Left colon (tissue), 2 donors: ENCODE measurements at places on chromosomes 12 and 14.

DNA sequence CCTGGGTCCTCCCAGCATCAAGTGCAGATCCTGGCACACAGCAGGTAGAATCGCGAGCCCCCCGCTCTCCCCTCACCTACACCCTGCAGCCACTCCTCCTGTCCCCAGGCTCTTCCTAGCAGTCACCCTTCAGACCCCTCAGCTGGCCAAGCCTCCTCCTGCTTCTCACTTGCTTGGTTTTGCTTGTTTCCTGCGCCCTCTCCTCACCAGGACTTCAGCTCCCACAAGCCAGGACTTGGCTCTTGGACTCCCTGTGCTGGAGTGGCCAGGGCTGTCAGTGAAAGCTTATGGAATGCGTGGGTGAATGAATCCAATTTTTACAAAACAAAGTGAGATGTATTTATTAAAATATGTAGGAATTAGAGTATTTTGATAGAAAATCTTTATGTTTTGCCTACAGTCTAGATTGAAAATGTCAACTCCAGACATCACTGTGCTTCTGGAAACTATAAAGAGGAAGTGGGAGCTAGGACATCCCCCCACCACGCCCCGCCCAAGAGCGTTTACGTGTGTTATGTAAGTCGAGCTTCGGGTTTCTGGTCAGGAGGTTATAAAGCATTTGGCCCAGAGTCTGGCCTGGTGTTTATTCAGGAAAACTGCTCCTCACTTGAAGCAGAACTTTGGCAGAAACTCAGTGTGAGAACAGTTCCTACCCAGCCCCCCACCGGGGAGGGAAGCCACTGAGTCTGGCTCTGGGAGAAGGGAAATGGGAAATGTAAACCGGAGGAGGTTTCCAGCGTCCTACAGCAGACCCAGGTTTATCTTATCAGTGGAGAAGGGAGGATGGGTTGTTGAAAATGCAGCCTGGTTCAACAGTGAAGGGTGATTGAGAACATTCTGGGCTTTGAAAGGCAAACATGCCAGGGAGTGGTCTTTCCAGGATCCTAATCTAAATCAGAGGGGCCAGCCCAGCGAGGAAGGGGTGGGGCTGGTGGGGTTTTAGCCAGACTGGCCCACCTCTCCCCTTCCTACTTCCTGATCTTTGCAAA, 8.8 kb downstream of the ALDH2 start:
- DNase-seq, result peak; percentile 94

DNA sequence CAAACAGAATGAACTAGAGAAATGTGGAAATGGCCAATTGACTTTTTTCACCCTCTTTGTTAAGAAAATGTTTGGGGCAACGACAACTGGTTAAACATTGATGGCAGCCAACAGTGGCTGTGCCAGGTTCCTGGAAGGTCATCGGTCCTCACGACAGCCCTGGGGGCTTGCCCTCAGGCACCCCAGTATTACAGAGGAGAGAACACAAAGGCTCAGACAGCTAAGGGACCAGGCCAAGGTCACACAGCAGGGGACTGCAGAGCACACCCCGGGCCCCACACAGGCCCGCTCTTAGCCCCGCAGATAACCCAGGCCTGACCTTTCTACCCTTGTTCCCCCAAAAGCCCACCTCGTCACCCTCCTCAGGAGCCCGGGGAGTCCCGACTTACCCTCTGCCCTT, 1.3 kb downstream of the TRPV4 start:
- no peak for DNase-seq

DNA sequence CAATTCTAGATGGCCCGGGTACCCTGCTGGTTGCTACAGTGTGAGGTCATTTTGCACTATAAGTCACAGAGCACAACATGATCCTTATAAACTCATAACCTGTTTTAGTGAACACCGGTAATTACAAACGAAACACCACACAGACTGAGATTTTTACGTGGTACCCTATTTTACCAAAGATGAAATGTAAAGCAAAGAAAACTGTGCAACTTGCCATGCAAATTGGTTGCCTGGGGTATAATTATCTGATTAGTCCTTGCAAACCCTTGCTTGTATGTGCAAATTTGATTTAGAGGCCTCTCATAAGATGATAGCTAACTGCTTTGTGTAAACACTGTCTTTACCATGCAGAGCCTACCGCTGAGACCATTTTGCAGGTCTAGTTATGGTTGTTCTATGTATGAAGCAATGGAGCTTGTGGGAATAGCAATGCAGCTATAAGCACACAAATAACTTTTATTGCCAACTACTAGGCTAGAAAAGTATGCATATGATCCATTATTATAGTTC, 372.1 kb upstream of the FAR2 start:
- no peak for DNase-seq

DNA sequence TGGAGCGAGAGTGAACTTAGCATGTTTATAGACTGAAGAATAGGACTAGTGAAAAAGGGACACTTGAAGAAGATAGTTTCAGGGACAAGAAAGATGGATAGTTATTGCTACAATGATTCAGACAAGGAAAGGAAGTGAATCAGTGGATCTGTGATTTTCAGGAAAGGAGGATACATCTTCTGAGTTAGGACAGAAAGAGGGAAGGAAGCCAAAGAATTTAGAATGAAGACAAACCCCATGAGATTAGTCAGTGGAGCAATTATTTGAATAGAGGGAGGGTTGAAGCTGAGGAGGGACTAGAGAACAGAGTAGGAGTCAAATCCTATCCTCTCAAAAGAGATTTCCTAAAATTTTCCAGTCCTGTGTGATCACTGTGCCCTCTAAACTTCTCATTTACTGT, 282.7 kb downstream of the AKAP6 start:
- DNase-seq, result no peak

DNA sequence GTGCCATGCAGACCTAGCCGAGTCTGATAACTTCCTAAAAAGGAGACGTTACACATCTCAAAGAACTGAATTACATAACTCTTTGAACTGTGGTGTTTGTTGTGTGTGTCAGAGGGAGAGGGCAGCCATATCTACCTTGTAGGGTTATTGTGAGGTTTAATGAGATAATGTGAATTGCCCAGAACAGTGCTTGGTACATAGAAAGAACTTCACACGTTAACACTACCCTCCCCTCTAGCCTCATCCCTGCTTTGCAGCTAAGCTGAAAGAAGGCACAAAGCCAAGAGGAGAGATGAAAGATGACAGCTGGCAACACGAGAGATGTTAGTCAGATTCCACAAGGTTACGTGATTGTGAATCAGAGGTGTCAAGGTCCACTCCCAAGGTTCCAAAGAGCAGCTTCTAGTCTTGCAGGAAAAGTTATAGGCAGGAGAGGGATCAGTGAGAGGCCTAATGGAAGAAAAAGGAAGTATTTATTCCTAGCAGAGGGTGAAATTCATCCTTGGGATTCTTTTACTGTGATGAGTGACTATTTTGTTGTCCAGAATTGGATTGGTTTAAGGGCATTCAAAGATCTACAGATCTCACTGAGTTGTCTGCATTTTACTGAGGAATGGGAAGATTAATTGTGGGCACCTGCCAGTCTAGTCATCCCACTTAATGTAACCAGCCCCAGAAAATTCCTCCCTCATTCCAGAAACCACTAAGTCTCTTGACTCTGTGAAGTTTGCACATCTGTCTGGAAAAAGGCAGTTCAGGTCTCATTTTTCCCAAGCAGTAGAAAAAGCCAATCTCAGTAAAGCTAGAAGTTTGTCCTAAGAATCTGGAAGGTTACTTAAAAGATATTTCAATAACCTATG, 25.9 kb upstream of the WNK1 start:
- no peak for DNase-seq

GRCh38 chr12:9902539-9903228, 21.4 kb downstream of the KLRF2 start:
- DNase-seq, result no peak

DNA sequence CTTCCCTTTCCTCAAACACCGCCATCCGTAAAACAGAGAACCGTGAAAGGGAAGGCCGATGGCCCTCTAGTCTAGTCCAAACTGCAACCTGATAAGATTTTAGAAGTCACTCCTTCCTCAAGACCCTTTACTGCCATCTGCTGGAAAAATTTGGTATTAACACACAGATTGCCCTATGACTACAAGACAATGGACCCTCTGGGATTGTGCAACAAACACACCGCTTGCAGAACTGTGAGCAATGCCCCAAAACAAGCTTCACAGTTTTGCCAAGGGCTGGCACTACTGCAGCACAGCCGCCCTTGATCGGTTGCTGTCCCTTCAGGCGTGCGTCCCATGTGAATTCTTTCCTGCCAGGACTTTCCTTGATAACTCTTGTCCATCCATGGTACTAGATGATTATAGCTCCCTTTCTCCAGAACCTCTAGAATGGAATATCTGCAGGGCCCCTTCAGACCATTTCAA, 23.1 kb downstream of the LLPH start:
- DNase-seq, result peak; percentile 30

DNA sequence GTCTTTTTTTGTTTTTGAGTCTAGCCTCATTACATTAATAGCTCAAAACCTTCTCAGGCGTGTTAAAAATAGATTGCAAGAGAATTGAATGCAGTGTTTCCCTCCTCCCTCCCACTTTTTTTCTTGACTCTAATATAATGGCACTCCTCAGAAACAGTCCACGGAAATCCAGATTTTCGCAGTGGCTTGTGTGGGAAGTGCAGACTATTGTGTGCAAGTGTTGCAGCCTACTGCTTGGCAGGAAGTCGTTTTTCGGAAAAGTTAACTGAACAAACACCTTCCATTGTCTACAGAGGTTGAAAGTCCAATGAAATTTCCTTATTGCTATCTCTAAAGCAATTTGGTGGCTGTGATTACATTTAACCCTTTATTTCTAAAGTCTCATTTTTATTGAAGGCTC, 147.9 kb upstream of the E2F7 start:
- DNase-seq, result peak; percentile 20

- DNase-seq, result no peak
Measured at GRCh38 chr12:70648191-70648590, 11.0 kb upstream of the PTPRB start.

DNA sequence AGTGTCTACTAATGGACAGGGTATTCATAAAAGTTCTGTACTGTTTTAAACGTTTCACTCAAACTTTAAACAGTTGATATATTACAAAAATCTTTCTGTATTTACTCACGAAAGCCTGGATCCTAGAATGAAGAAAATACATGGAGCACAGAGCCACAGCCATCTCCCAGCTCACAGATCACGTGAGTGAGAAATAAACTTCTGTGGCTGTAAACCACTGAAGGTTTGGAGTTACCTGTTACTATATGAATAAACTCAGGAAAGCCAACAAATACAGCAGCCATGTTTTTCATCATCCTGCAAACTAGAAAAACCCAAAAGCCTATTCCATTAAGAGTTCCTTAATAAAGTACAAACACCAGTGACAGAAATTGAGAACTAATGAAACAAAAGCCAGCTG, 867 bp upstream of the TDG start:
- no peak for DNase-seq

DNA sequence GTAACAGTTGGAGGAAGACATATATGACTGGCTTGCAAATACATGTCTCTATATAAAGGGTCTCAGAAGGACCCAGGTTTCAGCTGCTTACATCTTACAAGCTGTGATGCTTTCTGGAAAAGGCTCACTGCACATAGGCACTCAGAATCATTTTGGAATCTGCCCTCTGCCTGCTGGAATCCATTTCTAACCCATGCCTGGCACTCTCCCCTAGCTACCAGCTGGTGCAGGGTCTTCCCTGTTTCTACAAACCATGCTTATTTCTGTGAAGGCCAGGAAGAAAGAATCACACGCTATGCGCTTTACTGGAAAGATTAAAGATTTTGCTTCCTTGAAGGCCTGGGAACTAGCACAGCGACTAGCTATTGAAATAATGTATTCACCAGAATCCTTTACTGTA, 151.3 kb downstream of the DICER1 start:
- DNase-seq, result no peak

- no peak for DNase-seq
Measured at GRCh38 chr14:71049435-71050133, 142.3 kb downstream of the PCNX1 start.

DNA sequence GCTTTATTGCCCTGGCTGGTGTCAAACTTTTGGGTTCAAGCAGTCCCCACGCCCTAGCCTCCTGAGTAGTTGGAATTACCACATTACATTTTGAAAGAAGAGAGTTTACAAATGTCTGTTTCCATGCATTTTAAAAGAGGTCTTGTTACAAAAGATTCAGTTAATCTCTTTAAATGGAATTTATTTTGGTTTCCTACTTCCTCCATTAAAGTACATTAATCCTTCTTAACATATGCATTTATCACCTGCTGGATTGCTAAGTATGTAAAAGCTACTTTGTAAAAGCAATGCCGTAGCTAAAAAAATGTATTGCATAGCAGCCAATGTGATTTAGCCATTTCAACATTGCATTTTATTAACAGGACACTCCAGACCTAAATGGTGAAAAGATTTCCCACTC, 80.4 kb downstream of the PDE3A start:
- DNase-seq, result no peak

DNA sequence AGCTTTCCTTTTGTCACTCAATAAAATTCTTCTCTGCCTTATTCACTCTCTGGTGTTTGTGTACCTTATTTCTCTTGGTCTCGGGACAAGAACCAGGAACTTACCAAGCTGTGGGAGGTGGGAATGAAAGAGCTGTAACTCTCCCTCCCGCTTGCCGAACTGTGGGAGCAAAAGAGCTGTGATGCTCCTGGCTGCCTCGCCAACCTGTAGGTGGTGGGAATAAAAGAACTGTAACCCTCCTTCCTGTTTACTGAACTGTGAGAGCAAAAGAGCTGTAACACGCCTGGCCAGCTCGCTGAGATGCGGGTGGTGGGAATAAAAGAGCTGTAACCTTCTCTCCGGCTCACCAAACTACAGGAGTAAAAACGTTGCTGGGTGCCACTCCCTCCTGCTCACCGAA, 314.1 kb upstream of the LRIG3 start:
- DNase-seq, result no peak

DNA sequence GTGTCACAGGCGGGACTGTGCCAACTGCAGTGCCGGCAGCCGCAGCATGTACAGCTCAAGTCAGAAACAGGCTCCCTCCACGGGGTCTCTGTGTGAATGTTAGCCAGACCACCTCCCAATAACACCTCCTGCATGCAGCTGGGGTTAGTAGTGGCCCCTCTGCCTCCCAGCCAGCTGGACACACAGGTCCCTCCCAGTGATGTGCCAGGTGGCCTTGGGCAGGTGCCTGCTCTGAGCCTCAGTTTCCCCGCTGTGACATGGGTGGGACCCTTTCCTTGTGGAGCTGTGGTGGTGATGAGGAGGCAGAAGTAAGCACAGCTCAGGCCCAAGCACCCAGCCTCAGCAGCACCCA, 139.9 kb downstream of the ADGRD1 start:
- no peak for DNase-seq
